SJCRH30 (cell line): ENCODE measurements at places on chromosomes 2 and 18. TPM values are rescaled to one million over a fixed set of nuclear protein-coding genes. Genes with fewer than 3 reads are reported as not detected.

- H3K27ac ChIP-seq, result no peak overlapping the region
- H3K27me3 ChIP-seq, result no peaks in the 10 kb centered on the region
- H3K36me3 ChIP-seq, result no peaks in the 10 kb centered on the region
- no peak overlapping the region for H3K4me3 ChIP-seq
These were observed 242.1 kb upstream of the MYT1L start for GRCh38 chr2:2573205-2573604.

DNA sequence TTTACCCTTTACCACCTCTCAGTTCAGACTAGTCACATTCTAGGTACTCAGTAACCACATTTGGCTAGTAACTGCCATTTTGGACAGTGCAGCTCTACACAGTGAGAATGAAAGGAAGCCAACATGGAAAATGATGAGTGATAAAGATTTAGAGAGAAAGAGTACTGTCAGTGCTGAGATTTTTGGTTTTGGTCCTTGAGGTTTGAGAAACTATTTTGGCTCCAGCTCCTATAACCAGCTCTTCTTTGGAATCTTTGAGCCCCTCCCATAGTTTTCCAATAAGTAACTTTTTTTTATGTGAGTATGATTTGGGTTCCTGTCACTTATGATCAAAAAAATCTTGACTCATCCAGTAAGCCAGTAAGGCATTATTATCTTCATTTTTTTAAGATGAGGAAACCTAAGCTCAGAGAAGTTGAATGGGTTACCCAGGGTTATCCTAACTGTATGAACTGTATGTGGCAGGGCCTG, 173.0 kb downstream of the BABAM2 start:
- H3K36me3 ChIP-seq, result no peaks in the 10 kb centered on the region
- H3K4me3 ChIP-seq, result no peak overlapping the region
- H3K27me3 ChIP-seq, result no peaks in the 10 kb centered on the region
- no peak for DNase-seq

DNA sequence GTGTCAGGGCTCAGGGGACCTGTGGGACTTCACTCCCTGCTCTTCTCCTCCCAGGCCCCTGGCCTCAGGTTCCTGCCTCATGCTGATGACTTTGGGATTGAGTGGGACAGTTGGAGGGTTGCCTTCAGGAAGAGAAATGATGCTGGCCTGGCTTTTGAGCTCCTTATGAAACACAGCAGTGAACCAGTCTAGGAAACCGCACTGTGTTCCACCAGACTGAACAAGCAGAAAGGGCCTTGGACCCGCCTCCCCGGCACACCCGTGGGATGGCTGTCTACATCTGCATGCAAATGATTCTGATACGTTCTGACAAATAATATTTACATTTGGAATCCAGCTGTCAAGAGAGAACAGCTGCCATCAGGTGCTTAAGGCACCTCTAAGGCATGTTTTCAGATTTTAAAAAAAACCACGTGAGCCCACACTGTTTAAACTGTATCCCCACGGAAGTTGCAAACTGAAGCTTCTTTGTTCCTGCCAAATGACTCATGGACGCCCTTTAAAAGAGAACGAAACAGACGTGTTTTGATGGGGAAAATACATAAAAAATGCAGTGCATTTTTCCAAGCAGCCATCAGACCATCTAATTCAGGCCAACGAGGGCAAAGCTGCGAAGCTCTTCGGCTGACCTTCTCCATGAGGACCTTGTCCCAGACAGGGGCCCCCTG, 27.6 kb upstream of the ASAP2 start:
- DNase-seq, result peak; percentile 83
- H3K36me3 ChIP-seq, result no peaks in the 10 kb centered on the region
- H3K27me3 ChIP-seq, result no peaks in the 10 kb centered on the region
- peak overlapping the region; percentile 60 for H3K27ac ChIP-seq

GRCh38 chr18:51279367-51279984, 82.0 kb upstream of the MEX3C start:
- no peak overlapping the region for H3K27ac ChIP-seq
- peak; percentile 14 for DNase-seq
- H3K4me1 ChIP-seq, result peaks cover 14% of the 10 kb centered on the region
- H3K4me3 ChIP-seq, result no peak overlapping the region
- no peaks in the 10 kb centered on the region for H3K27me3 ChIP-seq

Gene DSG2
- 4.8 and 4.9 TPM in 2 replicates for total RNA-seq

DNA sequence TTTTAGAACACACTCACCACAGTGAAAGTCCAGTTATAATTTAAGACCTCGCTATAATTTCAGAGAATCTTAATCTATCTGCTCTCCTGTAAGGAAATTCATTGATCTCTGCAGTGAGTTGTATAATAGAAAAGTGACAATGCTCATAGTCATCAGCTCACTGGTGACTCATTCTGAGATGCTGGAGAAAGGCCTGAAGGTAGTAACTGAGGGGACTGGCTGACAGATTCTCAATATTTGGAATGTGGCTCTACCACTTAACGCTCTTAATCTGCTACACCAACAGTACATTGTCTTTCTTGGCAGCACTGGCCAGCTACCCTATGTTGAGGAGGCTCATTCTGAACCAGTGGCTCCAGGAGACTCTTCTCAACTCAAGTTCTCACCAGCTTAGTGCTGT, 246.1 kb downstream of the RPRM start:
- H3K4me1 ChIP-seq, result no peaks in the 10 kb centered on the region; the same call in 1 of the 2 replicates
- H3K36me3 ChIP-seq, result no peaks in the 10 kb centered on the region
- DNase-seq, result no peak
- no peak overlapping the region for H3K27ac ChIP-seq
- H3K27me3 ChIP-seq, result no peaks in the 10 kb centered on the region

DNA sequence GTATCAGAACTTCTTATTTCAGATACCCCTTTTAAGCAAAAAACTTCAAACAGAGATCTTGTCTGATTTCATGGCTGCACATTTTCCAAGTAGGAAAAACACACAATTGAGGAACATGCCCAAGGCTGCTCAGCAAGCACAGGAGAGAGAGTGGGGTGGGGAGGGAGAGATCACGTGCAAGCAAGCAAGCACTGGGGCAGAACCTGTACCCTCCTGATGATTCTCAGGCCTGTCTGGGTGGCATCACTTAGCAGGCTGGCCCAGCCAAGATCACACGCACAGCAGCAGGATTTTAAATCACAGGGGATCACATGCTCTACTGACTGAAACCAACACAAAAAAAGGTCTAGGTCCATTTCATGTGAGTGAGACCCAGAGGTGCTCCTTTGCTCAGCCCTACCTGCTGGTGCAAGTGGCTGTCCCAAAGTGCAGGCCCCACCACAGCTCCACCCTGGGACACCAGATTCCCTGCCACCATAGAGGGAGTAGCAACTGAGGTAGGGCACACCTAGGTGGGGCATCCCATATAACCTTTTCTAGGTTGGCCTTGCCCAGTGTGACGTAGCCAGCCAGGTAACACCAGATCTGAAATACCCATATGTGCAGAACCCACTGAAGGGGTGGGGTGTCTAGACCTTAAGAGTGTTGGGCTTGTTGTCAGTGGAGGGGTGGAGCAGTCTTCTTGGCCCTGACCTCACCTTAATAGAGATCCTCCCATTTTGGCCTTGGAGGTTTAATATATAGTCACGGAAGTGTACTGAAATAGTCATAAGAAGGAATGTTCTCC, 1.8 kb upstream of the LYPD6B start:
- no peaks in the 10 kb centered on the region for H3K27me3 ChIP-seq
- H3K36me3 ChIP-seq, result no peaks in the 10 kb centered on the region
- no peak for DNase-seq
- no peaks in the 10 kb centered on the region for H3K4me1 ChIP-seq
- H3K27ac ChIP-seq, result no peak overlapping the region

- H3K4me3 ChIP-seq, result no peak overlapping the region
- DNase-seq, result no peak
- no peaks in the 10 kb centered on the region for H3K4me1 ChIP-seq
- H3K36me3 ChIP-seq, result no peaks in the 10 kb centered on the region
- H3K27ac ChIP-seq, result no peak overlapping the region
- no peaks in the 10 kb centered on the region; the same call in 1 of the 2 replicates for H3K27me3 ChIP-seq
These were observed 124.7 kb upstream of the GATA6 start for GRCh38 chr18:22044474-22045220.

- no peaks in the 10 kb centered on the region for H3K27me3 ChIP-seq
- H3K4me1 ChIP-seq, result peaks cover 8% of the 10 kb centered on the region
- H3K27ac ChIP-seq, result no peak overlapping the region
These were observed 487.3 kb upstream of the DCC start for GRCh38 chr18:51852681-51853080.

Gene CXCR1
- not detected in 2 replicates for total RNA-seq

GRCh38 chr2:134393075-134393461, 139.2 kb downstream of the MGAT5 start:
- H3K36me3 ChIP-seq, result no peaks in the 10 kb centered on the region; the same call in 1 of the 2 replicates
- no peaks in the 10 kb centered on the region for H3K4me1 ChIP-seq
- no peak overlapping the region for H3K4me3 ChIP-seq
- no peak for DNase-seq

DNA sequence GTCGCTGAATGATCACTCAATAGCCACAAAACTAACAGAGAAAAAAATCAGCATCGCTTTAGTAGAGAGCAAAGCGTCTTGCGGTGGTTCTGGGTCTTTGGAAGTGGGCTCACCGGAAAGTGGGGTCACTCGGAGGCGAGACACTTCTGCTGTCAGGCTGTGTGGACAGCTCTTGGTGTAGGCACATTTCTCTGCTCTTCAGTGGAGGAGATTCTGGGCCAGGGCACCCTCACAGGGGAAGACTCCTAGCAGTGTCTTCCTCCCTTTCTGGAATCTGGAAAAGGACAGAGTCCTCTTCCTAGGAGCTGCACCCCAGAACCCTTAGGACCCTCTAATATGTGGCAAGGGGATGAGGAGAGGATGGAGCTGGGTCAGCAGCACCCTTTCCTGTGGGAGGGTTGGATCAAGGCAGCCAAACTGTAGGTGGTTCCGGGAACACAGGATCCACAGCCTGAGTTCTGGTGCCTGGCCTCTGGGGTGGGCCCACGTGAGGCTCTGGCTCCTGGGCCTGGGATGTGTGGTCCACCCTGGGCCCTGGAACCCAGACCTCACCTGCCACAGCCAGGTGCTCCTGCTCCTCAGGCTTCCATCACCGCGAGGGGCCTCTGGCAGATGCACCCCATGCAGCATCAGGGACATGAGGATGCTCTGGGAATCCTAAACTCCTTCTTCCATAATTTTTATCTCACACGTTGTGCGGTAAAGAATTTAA, 25.1 kb downstream of the GPR35 start:
- H3K4me3 ChIP-seq, result no peak overlapping the region
- peaks cover 32% of the 10 kb centered on the region for H3K27me3 ChIP-seq
- DNase-seq, result no peak
- H3K36me3 ChIP-seq, result no peaks in the 10 kb centered on the region
- H3K27ac ChIP-seq, result no peak overlapping the region

- peaks cover 27% of the 10 kb centered on the region for H3K36me3 ChIP-seq
- H3K27ac ChIP-seq, result no peak overlapping the region
- H3K4me1 ChIP-seq, result no peaks in the 10 kb centered on the region
These were observed 30.8 kb downstream of the WDFY1 start for GRCh38 chr2:223914324-223914723.

- H3K27ac ChIP-seq, result no peak overlapping the region
- no peaks in the 10 kb centered on the region for H3K4me1 ChIP-seq
- no peaks in the 10 kb centered on the region for H3K36me3 ChIP-seq
These were observed 427.1 kb downstream of the RND3 start for GRCh38 chr2:150060341-150060740.

GRCh38 chr2:11809586-11810236, 63.3 kb downstream of the LPIN1 start:
- peaks cover 30% of the 10 kb centered on the region for H3K36me3 ChIP-seq
- H3K27ac ChIP-seq, result no peak overlapping the region
- no peaks in the 10 kb centered on the region for H3K4me1 ChIP-seq
- no peak overlapping the region for H3K4me3 ChIP-seq
- DNase-seq, result no peak
- H3K27me3 ChIP-seq, result no peaks in the 10 kb centered on the region

Gene CCBE1
- total RNA-seq, result not detected in 2 replicates

- no peaks in the 10 kb centered on the region for H3K27me3 ChIP-seq
- no peaks in the 10 kb centered on the region for H3K36me3 ChIP-seq
- DNase-seq, result no peak
- no peak overlapping the region for H3K4me3 ChIP-seq
- H3K4me1 ChIP-seq, result no peaks in the 10 kb centered on the region
These were observed 542.4 kb upstream of the NRP2 start for GRCh38 chr2:205139822-205140463.

DNA sequence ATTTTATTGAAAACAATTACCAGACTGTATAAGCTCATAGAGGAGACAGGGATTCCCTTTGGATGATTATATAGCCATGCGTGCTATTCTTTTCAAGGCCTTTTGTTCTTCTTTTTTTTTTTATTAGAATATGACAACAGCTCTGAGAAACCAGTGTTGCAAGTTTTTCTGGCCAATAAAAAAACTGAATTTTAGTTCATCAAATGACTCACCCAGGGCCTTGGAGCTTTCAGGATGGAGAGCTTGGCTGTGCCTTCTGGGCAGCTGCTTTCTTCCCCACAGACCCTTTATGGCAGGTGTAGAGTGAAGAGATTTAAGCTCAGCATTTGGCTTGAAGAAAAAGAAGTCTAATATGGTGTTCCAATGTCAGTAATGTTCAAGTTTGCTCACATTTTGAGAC, 497.9 kb upstream of the FANCL start:
- H3K4me1 ChIP-seq, result no peaks in the 10 kb centered on the region
- H3K27ac ChIP-seq, result no peak overlapping the region
- H3K36me3 ChIP-seq, result no peaks in the 10 kb centered on the region
- no peaks in the 10 kb centered on the region; the same call in 1 of the 2 replicates for H3K27me3 ChIP-seq

DNA sequence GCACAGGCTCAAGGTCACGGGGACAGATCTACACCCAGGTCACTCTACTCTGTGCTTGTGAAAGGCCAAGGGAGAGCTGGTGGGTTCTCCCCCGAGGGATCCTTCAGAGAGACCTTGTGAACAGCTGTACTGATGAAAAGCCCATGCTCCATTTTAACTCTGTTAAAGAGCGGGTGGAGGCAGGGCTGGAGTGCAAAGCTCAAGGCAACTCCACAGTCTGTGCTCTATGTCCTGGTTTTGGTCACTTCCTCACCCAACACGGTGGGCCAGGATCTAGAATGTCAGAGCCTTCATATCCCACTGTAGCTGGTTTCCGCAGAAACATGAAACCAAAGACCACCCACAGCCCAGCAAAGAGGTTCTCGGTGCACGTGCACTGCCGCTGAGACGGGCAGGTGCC, 177.1 kb downstream of the LAMA1 start:
- H3K4me1 ChIP-seq, result peaks cover 3% of the 10 kb centered on the region; the same call in 1 of the 2 replicates
- no peak overlapping the region for H3K4me3 ChIP-seq
- no peaks in the 10 kb centered on the region for H3K36me3 ChIP-seq
- no peaks in the 10 kb centered on the region for H3K27me3 ChIP-seq

DNA sequence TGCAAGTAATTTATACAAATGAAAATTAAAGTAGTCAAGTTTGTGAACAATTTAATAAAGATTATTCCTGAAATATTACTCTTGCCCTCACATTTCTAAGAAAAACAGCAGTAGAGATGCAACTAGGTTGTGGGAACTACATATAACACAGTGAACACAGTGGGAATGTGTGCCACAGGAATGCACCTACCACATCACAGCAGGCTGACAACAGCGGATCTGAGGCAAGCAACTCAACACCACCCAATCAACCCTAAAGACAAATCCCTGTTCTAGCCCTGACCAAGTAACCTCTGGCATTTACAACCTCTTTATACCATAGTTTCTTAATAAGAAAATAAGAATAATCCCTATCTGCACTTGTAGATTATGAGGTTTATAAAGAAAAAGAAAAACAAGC, 23.4 kb downstream of the MBOAT2 start:
- no peaks in the 10 kb centered on the region for H3K4me1 ChIP-seq
- no peaks in the 10 kb centered on the region for H3K36me3 ChIP-seq
- no peaks in the 10 kb centered on the region for H3K27me3 ChIP-seq

GRCh38 chr2:28355521-28356094, 37.0 kb upstream of the FOSL2 start:
- H3K27me3 ChIP-seq, result no peaks in the 10 kb centered on the region
- peaks cover 48% of the 10 kb centered on the region for H3K4me1 ChIP-seq
- H3K4me3 ChIP-seq, result peak overlapping the region; percentile 27
- peak; percentile 92 for DNase-seq
- no peaks in the 10 kb centered on the region for H3K36me3 ChIP-seq

- H3K27ac ChIP-seq, result no peak overlapping the region
- no peak for DNase-seq
- peaks cover 9% of the 10 kb centered on the region for H3K4me1 ChIP-seq
- no peak overlapping the region for H3K4me3 ChIP-seq
- H3K27me3 ChIP-seq, result no peaks in the 10 kb centered on the region
- H3K36me3 ChIP-seq, result no peaks in the 10 kb centered on the region
These were observed 119.9 kb downstream of the HNMT start for GRCh38 chr2:138084206-138084605.
